T-cell (primary cell): ENCODE measurements at places on chromosomes 13 and 19.

DNA sequence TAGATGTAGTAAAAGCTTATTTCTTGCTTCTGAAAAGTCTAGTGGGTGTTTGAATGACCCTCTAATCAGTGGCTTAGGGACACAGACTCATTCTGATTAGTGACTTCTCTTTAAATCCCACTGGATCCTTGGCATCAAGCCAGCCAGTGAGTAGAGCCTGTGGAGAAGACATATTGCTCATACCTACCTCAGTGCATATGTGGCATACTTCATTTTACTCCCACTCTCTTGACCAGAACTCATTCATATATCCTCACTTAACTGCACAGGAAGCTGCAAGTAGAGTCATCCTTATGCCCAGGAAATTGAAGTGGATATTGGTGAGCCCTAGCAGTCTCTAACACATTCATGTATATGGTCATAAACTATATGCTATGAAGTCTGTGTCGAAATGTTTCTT is 148.3 kb downstream of the PDS5B start:
- no peak for DNase-seq

- DNase-seq, result no peak
Observed at GRCh38 chr13:66657165-66657881, 572.8 kb downstream of the PCDH9 start.

- DNase-seq, result no peak
Observed at GRCh38 chr13:41299316-41300094, 11.6 kb upstream of the NAA16 start.

- no peak for DNase-seq
Observed at GRCh38 chr13:52849291-52850071, 1.0 kb upstream of the PCDH8 start.

DNA sequence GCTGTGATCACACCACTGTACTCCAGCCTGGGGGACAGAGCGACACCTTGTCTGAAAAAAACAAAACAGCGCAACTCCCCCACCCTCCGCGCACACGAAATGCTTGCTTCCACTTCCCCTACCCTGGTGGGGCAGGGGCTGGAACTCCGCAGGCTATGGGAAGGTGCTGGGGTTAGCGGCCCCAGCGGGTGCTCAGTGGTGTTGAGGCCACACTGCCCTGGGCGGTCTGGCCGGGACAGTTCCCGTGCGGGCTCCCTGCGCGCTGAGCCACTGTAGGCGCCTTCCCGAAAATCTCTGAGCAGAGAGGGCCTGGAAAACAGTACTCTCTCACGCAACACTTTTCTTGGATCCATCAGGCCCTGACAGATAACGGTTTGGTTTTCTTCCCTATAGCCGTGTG is 1.1 kb upstream of the WTIP start:
- no peak for DNase-seq

DNA sequence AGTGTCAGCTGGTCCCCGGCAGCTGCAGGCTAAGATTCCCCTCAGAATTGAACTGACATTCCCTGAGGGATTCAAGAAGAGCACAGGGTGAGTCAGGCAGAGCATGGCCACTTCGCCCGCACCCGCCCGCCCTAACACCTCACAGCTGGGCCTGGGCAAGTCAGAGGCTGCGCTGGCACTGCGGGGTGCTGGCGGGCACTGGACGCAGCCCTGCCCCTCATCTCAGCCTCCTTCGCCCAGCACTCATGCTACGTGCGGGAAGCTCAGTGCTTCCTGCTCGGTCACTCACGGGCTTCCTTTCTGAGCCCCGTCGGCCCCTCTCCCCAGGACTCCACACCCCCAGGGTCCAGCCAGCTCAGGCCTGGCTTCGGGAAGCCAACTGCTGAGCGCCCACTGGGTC is 56.9 kb downstream of the MLLT1 start:
- DNase-seq, result no peak

DNA sequence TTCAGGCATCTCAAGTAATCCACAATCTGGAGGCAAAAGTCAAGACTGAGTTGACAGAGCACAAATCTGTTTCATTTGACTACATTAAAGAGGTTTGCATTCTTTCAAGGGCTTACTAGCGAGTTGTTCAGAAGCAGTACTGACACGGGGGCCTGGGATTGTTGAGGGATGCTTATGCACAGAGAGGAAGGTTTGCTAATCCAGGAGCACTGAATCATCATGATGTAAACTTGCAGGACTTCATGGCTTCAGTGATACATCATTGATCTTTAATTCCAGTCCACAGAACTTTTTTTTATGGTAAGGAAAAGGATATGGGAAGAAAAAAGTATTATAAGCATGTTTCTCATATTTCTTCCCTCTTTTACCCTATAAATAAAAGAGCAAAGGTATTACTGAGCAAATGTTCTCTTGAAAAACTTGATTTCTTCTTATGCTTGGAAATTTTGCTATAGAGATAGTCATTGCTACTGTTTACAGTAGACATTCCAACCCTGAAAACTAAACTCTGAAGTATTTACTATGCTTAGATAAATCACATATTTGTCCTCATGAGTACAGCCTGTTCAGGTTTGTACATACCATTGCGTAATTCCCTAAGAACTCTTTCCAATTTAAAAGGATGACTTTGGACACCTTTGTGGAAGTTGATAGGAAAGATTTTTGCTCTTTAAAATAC is 65.8 kb upstream of the KPNA3 start:
- DNase-seq, result no peak

DNA sequence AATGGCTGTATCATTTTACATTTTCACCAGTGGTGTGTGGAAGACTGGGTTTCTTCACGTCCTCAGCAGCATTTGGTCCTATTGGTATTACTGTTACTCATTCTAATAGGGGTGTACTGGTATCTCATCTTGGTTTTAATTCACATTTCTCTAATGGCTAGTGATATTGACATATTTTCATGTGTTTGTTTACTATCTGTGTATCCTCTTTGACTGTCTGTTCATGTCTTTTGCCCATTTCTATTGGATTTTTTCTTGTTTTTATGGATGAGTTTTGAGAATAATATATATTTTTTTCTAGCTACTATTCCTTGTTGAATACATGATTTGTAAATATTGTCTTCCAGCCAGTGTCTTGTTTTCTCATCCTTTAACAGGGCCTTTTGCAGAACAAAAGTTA is 13.8 kb downstream of the IFNL2 start:
- no peak for DNase-seq

DNA sequence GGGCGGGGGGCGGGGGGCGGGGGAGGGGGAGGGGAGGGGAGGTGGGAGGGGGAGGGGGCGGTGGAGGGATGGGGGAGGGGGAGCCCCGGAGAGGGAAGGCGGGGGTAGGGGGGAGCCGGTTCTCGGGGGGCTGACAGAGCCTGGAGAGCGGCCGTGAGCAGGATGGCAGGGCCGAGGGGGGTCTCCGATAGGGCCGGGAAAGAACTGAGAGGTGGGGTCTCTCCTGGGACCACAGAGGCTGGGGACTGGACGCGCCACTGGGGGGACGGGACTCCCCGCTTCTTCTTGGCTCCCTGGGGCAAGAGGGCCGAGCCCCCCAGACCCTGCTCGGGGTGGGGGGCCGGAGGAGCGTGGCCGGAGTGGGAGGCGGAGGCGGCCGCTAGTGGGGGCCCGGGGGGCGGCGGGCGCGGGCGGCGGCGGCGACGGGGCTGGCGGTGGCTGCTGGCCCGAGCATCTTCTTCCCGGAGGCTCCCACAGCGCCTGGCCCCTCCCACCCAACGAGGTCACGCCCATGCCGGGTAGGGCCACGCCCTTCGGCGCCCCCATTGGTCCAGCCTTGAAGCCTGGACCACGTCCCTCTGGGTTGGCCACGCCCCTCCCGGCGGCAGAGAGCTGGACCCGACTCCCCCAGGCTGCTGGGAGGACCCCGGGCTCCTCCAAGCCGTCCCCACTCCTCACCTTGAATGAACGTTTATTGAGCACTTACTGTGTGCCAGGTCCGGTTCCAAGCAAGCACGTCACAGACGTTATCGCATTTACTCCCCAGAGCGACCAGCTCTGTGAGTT is at the start of gene NOVA2:
Gene NOVA2 (minus strand): TSS at position 313 of the 786 bp plus-strand sequence. CDS start 514 bp downstream, outside the sequence.
- no peak for DNase-seq

GRCh38 chr19:19372656-19373416 is 32.6 kb upstream of the GATAD2A start:
- DNase-seq, result no peak

DNA sequence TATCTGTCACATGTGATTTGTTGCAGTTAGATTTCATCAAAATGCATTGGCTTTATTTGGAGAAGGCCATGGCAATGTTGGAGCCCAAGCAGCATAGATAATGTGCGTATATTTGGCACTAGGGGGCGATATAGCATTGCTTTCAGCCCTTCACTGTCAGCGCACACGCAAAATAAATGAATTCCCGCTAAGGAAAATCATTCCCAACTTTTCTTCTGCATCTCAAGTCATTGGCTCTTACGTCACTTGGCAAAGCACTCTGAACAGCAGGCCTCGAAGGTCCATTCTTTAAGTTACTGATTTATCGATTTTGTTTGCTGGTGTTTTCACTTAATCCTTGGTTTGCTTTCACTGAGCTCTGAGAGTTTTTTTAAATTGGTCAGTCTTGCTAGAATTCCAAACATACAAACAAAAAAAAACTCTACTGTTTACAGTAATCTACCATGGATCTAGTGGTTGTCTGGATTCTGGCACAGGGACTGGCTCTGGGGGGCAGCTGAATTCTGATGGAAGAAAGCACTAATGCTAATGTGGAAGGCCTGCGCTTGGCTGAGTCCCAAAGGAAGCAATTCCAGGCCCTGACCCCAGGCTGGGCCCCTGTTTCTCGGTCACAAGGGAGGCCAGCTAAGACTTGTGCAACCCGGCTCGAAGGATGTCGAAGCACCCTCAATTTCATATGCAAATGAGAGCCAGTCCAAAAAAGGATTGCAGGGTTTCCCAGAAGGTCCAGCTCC is 97.7 kb upstream of the IPO5 start:
- no peak for DNase-seq

- no peak for DNase-seq
Observed at GRCh38 chr13:26952551-26953143, 192.1 kb upstream of the GPR12 start.

- no peak for DNase-seq
Observed at GRCh38 chr13:60118696-60119400, 44.9 kb downstream of the DIAPH3 start.

GRCh38 chr13:73465617-73465971 is 406.8 kb downstream of the KLF5 start:
- DNase-seq, result no peak

- no peak for DNase-seq
Observed at GRCh38 chr19:38869160-38869835, 8.8 kb downstream of the RINL start.

GRCh38 chr19:35043906-35044305 is 2.4 kb downstream of the HPN start:
- DNase-seq, result no peak

DNA sequence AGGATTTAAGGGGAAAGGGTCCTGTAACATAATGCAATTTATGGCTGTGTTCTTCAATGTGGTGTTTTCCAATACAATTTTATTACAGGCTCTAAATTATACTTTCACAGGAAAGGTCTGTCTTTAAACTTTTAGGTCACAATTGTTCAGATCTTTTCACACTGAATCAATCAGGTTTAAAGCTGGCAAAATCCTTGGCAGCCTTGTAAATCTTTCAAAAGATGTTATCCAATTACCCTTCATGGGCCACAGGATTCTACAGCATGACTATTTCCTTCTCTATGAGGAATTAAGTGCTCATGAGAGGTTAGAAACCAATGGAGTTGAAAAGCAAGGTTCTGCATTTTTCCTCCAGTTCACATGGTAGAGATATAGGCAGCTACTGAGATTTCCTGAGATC is 211.5 kb upstream of the MIR17HG start:
- no peak for DNase-seq

GRCh38 chr19:42095814-42096230 is 19.9 kb downstream of the ZNF574 start:
- no peak for DNase-seq
